Stimulated activated CD4-positive, alpha-beta T cell treated with anti-CD3 and anti-CD28 coated beads, Interleukin-4, amount 100 ng/mL, for 24 hours (primary cell): ENCODE measurements at places on chromosomes 12 and 14.

DNA sequence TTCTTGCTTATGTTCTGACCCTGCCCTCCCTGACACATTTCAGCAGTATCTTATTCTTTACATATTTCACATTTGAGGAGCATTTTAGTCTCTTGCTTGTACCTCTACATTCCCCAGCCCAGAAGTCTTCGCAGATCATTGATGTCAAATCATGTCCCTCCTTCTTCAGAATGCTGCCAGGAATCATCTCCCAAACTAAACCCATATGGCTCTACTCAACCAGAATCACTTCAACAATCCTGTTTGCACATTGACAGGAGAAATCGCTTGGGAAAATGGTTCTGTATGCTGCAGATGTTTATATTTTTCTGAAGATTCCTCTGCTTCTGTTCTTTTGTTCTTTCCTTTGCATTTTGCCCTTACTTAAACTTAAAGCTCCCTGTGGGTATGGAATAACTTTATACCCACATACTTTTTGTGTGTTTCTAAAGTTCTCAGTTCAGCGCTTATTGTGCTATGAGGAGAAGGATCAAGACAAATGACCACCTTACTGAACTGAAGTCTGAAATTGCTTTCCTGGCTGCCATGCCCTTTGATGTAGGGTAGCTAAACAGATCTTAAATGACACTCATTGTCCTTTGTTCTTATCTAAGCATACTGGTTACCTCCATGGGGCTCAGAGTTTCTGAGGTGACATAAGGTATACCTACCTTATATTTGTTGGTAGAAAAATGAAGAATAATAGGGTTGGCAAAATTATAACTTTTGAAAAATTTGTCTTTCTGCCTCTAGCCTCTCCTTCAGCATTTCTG, 134.6 kb downstream of the SLC25A21 start:
- DNase-seq: no peak

DNA sequence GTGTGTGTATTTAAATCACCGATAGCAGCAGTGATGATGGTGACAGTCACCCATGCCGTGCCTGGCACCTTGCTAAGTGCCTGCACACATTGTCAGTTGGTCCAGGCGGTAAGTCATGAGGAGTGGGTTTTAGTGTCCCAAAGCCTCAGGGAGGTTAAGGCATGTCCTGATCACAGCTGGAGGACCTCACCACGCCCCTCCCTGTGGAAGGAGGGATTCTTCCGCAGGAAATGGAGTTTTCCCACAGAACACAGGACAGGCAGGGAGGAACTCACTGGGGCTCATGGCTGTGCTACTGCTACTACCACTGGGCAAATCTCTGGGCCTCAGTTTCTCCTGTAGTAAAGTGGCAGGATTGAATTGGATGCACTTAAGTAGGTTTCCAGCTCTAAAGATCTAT, 142.3 kb downstream of the CACNA1C start:
- DNase-seq: no peak

DNA sequence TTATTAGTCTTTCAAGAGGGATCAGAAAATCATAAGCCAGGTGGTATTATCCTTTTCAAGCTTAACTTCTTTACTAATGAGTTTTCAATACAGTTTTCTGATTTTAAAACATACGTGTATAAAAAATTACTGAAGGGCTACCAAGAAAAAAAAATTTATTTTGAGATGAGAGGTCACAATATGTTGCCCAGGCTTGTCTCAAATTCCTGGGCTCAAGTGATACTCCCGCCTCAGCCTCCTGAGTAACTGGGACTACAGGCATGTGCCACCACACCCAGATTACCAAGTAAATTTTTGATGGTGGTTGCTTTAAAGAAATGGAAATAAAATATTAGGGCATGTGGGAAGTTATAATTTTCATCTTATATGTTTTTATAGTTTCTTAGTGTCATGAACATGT, 26.7 kb downstream of the ST8SIA1 start:
- DNase-seq: no peak

GRCh38 chr12:53287741-53288216, 7.6 kb upstream of the PFDN5 start:
- peak; percentile 80 for DNase-seq

GRCh38 chr12:32226768-32227167, 120.1 kb downstream of the BICD1 start:
- DNase-seq: no peak

DNA sequence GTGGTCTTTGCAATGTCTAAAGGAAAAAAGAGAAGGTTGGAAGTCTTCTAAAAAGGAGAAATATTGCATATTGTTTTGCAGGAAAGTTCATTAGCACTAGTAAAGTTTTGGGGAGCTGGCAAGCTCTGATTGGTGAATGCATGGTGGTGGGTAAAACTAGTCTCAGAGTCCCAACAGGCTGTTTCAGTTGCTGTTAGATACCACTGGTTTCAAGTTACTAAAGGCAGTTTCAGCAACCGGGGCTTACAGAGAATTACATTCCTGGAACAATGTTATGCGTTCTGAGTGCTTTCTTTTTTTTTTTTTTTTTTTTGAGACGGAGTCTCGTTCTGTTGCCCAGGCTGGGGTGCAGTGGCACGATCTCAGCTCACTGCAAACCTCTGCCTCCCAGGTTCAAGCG, 208.2 kb downstream of the EPS8 start:
- DNase-seq: no peak

DNA sequence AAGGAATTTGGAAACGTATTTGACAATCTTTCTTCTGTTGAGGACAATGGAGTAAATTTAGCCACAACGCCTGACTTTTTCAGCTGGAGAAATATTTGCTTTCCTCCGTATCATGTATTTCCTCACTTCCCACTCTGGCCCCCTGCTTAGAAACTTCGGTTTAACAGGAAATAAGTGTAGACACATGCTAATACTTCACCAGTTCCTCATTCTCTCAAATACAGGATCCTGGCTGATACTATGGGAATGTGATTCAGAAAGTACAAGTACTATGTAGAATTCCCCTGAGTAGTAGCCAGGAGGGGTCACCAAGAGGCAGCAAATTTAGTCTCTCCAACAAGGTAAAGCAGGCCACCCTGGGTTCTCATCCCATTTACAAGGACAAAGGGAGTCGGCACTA, 58.0 kb downstream of the FAR2 start:
- no peak for DNase-seq

DNA sequence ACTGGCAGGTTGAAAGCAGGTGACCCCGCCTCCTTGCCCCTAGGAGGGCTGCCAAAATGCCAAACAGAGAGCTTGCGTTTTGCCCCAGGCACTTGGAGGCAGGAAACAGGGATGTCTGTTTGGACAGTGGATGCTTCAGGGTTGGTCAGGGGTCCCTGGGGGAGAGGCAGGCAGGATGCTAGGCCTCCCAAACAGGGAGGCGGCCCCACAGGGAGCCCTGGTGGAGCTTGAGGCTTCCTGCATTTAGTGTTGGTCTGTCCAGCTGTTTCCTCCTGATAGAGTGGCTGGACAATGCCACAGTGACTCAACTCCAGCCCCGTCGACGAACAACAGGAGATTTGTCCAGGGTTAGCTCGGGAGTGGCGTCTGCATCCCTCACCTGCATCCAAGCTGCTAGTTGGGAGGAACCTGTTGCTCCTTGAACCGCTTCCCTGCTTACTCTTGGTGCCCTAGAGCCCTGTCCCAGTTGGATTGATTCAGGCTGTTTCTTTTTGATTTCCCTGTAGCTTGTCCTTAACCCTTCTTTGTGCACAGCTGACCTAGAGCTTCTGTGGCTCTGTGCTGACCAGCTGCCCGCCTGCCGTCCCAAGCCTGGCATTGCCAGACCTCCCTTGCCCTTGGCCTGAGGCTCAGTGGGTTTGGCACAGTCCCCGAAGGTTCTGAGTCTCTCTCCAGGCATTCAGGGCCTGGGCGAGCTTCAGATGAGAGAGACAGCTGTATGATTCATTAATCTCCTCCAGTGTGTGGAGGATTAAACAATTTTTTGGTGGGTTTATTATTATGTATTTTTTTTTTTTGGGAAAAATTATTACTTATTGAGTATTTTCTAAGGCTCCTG, 45.9 kb downstream of the TSPAN9 start:
- DNase-seq: no peak

DNA sequence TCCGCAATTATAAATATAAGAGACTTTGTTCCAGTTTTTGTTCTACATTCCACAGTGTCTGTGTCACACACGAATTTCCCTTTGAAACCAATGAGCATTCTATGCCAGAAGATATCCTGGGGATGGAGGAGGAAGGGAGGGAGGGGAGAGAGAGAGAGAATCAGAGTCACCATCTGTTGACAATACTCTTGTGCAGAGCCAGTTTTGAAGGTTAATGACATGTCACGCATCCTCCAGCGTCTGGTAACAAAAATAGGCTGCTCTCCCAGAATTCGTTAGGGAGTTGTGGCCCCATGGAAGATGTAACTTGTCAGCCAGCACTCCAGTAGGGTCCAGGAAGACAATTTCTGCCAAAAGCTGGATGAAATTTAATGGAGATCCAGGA, 213.5 kb upstream of the KRR1 start:
- no peak for DNase-seq

DNA sequence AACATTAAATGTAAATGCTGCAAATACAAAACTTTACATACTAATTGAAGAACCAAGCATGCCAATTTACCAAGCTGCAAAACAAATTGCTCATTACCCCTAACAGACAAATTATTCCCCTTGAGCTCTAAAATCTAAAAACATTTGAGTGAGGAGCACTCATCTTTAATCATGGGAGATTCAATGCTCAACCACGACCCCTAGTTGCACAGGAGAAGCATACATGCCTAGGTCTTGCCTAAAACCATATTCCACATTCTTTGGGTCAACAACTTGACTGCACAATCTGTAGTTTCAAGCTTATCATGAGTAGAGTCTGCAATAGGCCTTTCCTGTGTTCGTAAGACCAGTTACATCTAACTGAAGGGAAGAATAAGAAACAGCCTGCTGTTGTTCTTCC, 69.7 kb downstream of the MGAT4C start:
- no peak for DNase-seq

GRCh38 chr12:109710747-109711595, 2.7 kb upstream of the FAM222A start:
- no peak for DNase-seq

DNA sequence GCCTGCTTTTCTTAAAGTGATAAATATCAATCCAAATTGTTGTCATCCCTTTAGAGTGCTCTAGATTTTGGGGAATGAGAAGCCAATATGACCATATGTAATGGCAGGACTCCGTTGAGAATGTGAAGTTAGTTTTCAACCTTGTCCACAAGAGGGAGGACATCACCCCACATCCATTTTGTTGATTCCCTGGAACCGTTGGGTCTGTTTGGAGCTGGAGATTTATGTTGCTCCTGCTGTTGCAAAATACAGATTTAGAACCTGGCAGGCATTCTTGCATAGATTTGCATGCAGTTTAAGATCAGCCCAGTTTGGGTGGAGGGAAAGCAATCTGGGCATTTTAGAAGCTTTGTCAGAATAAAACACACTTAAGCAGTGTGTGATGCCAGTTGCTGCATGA, 620.1 kb downstream of the NRXN3 start:
- no peak for DNase-seq

DNA sequence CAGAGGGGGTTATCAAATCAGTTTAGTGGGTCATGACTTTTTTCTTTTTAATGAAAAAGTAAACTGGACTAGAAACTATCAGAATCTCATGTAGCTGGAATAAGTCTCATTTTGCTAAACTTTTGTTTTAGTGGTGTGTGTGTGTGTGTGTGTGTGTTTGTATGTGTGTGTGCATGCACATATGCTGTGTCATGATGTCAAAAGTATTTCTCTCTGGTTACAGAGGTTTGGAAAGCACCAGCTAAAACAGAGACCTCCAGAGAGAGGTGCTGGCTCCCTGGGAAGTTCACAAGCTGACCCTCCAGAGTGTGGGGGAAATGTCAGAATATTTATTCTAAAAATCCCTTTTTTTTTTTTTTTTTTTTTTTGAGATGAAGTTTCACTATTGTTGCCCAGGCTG, 114.7 kb downstream of the LGMN start:
- no peak for DNase-seq
